CD4-positive, alpha-beta T cell (primary cell): ENCODE measurements at places on chromosomes 11 and 22.
A peak's percentile ranks its signal among the peaks of the same experiment; 100 is the strongest.

DNA sequence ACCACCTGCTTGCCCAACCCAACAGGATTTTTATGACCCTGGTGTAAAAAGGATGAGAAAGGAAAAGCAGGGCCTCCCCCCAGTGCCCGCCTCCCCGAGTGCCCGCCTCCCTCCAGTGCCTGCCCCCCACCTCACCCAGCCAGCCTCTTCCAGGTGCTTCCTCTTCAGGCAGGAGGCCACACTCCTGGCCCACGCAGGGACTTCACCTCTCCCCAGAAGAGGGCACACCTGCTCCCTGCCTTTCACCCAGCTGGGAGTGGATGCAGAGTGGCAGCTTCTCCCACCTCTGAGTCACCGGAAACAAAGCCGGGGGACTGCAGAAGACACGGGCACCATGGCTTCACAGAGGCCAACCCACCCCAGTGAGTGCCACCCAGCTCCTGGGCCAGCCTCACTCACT is 16.1 kb downstream of the CPT1A start:
- DNase-seq, result peak; percentile 77

GRCh38 chr11:114796954-114797721 is 118.8 kb downstream of the NXPE2 start:
- DNase-seq, result no peak

- DNase-seq, result no peak
Measured at GRCh38 chr11:69444381-69445130, 36.9 kb upstream of the LINC01488 start.

GRCh38 chr22:18929459-18929858 is 6.6 kb downstream of the PRODH start:
- no peak for DNase-seq

GRCh38 chr11:125063429-125064043 is 431 bp downstream of the SLC37A2 start:
- no peak for DNase-seq

GRCh38 chr22:27413702-27414101 is 387.9 kb downstream of the MN1 start:
- no peak for DNase-seq

GRCh38 chr22:23533328-23533762 is 46.7 kb downstream of the IGLL1 start:
- no peak for DNase-seq

DNA sequence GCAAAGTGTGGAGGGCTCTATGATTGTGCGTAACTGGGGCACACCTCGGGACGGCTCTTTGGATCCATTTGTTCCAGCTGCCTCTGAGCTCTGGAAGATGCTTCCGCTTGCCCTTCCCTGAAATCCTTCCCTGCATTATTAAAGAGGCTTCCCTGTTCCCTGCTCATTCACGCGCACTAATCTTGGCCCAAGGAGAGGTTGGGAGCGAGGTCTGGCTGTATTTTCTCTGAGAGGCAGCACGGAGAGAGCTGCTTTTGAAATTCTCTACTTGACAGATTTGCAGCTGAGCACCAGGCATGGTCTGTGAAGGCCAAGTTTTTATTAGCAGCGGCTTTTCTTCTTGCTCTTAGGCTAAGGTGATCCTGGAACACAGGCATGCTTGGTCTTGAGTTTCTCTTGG is 94.8 kb upstream of the NTM start:
- no peak for DNase-seq

- DNase-seq, result no peak
Measured at GRCh38 chr11:10476927-10477689, 22.0 kb downstream of the AMPD3 start.

DNA sequence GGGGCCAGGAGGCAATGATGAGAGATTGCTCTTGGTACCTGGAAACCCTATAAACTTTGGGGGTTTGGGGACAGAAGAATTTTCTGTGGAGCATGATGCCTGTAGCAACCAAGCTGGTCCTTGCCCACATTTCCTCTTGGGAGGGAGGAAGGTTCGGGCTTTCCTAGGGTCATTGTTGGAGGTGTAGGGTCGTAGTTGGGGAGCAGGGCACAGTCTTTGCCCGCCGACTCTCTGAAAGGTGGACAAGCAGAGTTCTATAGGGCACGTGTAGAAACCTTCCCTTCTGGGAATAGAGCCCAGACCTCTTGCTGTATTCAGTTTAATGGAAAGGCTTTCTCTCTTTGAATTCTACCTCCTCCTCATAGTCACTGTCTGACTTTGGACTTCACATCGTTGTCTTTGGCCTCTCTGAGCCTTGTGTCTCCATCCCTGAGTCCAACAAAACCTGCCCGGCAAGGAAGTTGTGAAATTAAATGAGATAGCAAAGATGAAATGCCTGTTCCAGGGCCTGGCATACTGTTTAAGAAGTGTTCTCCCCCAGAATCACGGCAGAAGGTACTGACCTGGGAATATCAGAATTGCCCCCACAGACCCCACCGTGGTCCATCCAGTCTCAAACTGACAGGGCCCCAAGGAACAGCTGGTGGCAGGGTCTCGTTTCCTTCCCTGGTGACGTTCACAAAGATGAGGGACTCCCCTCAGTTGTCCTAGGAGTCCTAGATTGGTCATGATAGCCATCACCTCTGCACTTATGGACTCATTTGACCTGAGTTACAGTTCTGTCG is 1.6 kb downstream of the PRDM11 start:
- no peak for DNase-seq

GRCh38 chr11:4048340-4048739 is 46.3 kb upstream of the RRM1 start:
- no peak for DNase-seq

DNA sequence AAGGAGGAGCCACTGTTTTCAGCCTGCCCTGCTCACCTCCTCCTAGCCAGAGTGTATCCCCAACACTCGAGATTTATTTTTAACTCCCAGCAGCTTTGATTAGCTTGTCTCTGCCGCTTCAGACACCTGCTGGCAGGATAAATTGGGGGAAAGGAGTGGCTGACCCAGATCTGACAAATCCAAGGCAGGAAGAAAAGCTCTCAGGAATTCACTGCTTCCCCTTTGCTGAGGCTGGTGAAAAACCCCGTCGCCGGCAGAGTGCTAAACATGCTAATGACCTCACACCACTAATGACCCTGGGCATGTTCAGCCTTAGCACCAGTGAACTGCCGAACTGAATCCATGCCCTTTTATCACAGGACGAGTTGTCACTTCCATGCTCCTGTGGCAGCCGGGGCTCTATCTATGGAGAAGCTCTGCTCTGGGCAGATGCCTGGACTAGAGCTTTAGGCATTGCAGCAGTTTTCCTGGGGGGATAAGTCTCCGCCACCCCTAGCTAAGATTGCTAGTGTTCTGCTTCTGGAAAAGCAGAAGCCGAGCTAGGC is 52.2 kb downstream of the FEZ1 start:
- no peak for DNase-seq

DNA sequence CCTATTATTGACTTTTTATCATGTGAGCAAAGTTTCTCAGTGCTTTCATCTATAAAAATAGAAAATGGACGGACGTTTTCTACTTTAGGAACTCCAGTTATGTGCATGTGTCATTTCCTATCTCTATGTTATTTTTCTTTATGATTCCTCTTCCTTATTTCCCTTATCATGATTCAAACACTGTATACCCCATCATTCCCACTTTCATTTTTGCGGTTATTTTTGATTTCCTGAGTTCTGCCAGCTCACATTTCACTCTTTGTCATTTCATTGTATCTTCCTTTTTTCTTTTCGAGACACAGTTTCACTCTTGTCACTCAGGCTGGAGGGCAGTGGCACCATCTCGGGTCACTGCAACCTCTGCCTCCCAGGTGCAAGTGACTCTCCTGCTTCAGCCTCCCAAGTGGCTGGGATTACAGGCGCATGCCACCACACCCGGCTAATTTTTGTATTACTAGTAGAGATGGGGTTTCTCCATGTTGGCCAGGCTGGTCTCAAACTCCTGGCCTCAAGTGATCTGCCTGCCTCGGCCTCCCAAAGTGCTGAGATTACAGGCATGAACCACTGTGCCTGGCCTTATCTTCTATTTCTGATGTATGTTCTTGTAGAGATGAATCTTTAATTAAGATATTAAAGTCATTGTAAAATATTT is 21.5 kb downstream of the C11orf58 start:
- no peak for DNase-seq

DNA sequence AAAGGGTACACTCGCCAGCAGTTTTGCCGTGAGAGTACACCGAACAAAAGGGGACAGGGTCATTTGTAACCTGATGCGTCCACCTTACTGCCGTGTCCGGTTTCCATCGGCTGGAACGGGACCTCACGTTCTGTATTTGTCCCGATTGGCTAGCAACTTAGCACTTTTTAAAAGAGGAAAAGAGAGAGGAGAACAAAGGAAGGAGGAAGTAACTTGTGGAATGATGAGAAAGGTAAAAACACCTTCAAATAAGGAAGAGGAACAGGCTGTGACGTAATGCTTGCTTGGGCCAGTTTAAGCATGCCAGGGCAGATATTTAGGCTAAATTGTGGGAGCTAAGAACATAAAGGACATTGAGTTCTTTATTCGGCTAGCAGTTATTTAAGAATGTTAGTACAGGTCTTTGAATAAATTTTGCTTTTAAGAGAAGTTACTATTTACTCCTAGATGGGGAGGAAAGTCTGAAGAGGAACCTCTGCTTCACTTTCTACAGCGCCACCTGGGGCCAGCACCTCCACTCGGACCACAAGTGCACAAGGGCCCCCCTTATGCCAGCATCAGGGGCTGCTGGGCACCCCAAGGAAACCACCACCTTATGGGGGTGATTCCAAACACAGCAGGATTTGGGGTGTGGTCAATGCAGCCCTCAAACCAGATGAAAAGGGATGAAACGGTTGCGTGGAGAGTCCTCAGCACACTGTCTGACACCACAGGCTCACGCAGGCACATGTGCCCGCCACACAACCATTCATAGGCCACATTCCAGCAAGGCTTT is 5.8 kb downstream of the ARSA start:
- no peak for DNase-seq

DNA sequence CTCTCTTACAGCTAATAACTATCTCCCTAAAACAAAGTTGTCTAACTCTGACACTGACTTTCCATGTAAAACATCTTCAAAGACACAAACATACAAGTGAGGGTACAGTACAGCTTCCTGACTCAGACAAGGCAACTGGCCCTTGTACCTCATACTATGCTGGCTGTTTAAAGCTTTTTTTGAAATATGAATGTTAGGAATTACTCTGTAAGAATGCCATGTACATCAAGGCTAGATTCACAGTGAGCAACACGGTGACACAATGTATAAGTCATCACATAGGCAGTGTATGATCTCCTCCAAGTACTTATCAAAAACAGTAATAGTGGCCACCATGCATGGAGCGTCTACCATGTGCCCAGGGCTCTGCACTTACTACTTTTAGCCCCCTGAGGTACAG is 28.6 kb downstream of the ALG8 start:
- no peak for DNase-seq

GRCh38 chr22:48941033-48941902 is 886.4 kb downstream of the BRD1 start:
- DNase-seq, result no peak

GRCh38 chr22:49951986-49952896 is 8.3 kb upstream of the PIM3 start:
- DNase-seq, result no peak

DNA sequence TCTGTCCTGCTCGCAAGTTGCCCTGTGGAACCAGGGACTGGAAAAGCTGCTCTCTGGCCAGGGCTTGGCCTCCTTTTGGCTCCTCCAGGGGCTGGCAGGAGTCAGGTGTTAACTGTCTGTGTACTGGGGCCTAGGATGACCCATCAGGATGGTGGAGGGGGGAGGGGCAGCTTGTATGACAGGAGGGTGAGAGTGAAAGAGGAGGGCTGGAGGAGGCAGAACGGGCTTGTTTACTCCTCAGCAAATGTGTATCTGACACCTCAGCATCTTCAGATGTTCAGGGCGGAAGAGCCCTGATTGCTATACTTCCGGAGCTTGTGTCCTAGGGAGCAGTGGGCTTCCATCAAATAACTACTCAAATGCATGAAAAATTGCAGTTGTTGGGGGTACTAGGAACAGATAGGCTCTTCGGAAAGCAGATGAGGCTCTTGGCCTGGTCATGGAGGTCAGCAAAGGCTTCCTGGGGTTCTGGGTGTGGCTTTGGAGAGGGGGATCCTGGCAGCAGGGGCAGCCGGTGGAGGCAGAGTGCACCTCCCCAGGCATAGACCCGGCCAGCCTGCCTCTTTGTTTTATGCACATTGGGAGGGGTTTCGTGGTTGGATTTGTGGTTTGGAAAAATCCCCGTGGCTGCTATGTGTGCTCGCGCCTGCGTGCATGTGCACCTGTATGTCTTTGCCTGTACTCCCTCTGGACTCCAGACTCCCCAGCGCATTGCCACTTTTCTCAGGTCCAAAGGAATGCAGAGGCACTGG is 31.2 kb downstream of the CD82 start:
- DNase-seq, result peak; percentile 47

DNA sequence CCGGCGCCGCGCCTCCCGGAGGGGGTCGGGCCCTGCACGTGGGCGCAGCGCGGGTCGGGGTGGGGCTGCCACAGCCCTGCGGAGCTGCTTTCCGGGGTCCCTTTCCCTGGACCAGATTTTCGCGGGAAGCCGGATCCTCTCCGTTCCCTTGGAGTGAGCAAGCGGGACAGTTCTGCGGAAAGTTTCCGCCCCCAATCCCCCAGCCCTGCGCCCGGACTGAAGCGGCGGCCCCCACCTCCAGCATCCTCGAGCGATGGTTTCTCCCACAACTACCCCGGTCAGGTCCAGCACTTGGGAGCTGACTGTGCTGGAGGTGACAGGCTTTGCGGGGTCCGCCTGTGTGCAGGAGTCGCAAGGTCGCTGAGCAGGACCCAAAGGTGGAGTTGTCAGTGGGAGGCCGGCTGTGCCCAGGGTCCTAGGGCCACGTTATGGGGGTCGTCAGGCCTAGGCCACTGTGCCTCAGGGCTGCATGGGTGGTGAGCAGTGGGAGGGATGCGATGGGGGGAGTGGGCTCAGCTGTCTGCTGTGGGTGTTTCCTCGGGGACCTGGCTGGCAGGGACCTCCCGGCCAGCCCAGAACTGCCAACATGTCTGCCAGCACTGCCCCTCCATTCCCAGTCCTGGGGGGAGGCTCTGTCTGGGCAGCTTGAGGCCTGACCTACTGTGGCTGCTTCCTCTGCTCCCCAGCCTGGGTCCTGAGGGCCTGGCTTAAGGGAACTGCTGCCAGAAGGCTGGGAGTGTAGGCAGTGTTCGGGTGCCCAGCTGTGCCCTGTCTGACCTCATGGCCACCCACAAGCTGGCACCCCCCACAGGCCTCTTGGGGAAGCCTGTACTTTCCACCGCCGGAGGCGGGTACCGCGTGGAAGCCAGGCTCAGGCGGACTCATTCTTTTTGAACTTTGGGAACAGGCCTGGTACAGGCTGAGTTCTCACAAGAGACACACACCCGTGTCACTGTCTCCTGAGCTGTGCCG is 726 bp downstream of the ST3GAL4 start:
- no peak for DNase-seq

GRCh38 chr11:65014726-65015227 is 817 bp downstream of the ARL2 start:
- no peak for DNase-seq

- DNase-seq, result no peak
Measured at GRCh38 chr11:8832571-8833260, 78.3 kb upstream of the AKIP1 start.

GRCh38 chr11:91178366-91178765 is 955.5 kb upstream of the CHORDC1 start:
- no peak for DNase-seq
